Progenitor cell of endocrine pancreas (in vitro differentiated cells): ENCODE measurements at places on chromosomes 5 and 9. TPM values are rescaled to one million over a fixed set of nuclear protein-coding genes. Genes with fewer than 3 reads are reported as not detected.

- no peak overlapping the region for H3K27ac ChIP-seq
- H3K4me1 ChIP-seq: peaks cover 14% of the 10 kb centered on the region
- peaks cover 11% of the 10 kb centered on the region for H3K27me3 ChIP-seq
- H3K36me3 ChIP-seq: peaks cover 10% of the 10 kb centered on the region
- H3K4me3 ChIP-seq: no peak overlapping the region
These were observed 115.5 kb downstream of the SLC12A2 start for GRCh38 chr5:128199104-128199503.

- H3K27me3 ChIP-seq: peaks cover 6% of the 10 kb centered on the region
- DNase-seq: no peak
- H3K4me1 ChIP-seq: peaks cover 14% of the 10 kb centered on the region
- no peak overlapping the region for H3K4me3 ChIP-seq
These were observed 6.0 kb upstream of the ZDHHC11 start for GRCh38 chr5:856531-857425.

The FAM78A gene
- 1.9 and 2.0 TPM in 2 replicates for total RNA-seq

The RC3H2 gene
- total RNA-seq: 61.3 and 68.8 TPM in 2 replicates
